Activated CD8-positive, alpha-beta memory T cell treated with anti-CD3 and anti-CD28 coated beads for 1 hour (primary cell): ENCODE measurements at places on chromosomes 2 and 18.

GRCh38 chr2:197031803-197032202, 105.3 kb upstream of the PGAP1 start:
- no peak for DNase-seq

GRCh38 chr2:162118166-162119031, 33.6 kb downstream of the GCG start:
- no peak for DNase-seq

- no peak for DNase-seq
Measured at GRCh38 chr2:29063056-29063455, 11.3 kb downstream of the PCARE start.

GRCh38 chr2:162090109-162090508, 16.1 kb upstream of the DPP4 start:
- no peak for DNase-seq

DNA sequence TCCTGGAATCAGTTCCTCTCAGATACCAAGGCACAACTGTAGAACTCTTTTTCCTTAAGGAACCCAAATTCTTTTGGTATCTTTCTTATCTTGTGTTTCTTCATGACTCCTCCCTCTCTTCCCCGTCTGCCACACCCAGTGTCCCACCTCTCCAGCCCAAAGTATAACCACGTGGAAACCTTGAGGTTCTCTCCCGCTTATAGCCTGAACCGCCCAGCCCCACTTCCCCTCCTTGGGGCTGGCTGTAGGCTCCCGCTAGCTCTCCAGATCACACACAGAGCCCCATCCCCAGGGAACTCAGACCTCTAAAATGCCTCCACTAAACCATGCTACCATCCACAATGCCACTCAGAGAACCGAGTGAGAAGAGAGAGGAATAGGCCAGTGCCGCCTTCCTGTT, 87.5 kb downstream of the MAPRE2 start:
- no peak for DNase-seq

GRCh38 chr18:57585421-57585820, 1.1 kb downstream of the FECH start:
- DNase-seq, result no peak
